ENCODE measurements at places on chromosomes 4 and X.

DNA sequence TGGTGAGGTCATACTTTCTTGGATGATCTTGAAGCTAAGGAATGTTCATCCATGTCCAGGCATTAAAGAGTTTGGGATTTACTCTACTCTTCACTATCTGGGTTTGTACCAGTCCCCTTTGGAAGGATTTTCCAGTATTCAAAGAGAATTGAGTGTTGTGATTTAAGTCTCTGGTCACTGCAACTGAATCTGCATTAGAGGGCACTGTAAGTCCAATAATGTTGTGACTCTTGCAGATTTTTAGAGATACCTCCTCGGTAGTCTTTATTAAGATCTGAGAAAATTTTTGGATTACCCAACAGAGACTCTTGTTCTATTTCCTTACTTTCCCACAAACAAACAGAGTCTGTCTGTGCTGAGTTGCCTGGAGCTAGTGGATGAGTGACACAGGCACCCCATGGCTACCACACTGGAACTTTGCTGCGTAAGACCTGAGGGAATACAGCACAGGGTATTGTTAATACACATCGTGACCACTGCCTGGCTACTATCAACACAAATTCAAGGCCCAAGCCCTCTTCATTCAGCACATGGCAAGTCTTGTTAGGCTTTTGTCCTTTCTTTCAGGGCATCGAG is 357.1 kb upstream of the KLHL4 start:
- DNase-seq = no peak

- DNase-seq = no peak
These were observed 28.7 kb downstream of the S100G start for GRCh38 chrX:16678689-16679088.

DNA sequence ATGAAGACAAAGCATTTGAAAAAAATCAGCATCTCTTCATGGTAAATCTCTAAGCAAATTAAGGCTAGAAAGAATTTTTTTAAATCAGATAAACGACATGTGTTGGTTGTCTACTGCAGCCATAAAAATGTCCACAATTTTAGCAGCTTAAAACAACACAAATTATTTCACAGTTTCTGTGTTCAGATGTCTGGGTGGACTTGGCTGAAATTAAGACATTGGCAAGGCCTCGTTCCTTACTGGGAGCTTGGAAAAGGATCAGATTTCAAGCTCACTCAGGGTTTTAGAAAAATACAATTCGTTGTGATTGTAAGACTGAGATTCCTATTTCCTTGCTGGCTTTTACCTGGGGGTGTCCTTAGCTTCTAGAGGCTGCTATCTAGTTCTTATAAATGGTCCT is 1470.6 kb downstream of the PCDH19 start:
- DNase-seq = no peak

- no peak for DNase-seq
These were observed 19.4 kb downstream of the SEPTIN11 start for GRCh38 chr4:76968937-76969336.

- DNase-seq = no peak
These were observed 1.3 kb upstream of the SLC25A5 start for GRCh38 chrX:119466970-119467369.

DNA sequence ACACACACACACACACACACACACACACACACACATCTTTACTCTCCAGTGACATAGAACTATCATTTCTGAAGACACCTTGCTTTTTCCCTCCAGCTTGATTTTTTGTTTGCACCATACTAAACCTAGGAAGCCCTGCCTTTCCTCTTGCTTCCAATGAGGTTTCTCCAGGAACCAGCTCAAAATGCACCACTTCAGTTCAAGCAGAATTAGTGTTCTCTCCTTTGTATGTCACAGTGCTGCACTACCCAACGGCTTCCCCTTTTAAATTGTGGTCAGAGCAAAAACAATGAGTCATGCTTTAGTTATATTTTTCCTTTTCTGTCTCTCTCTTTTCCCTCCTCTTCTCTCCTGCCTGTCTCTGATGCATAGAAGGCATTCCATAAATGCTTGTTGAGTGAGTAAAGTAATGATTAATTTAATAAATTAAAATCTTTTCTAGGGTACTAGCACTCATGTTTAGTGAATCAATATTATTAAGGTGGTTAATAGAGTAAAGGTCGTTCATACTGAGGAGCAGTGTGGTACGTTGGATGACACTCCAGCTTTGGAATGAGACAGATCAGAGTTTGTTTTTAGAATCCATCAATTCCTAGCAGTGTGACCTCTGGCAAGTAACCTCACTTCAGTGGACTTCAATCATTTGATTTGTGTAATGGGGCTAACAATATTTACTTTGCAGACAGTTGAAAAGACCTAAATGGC is 5.9 kb downstream of the RTL3 start:
- DNase-seq = no peak

GRCh38 chr4:7358100-7358735 is 76.5 kb downstream of the PSAPL1 start:
- no peak for DNase-seq

GRCh38 chr4:109211671-109212070 is 90.8 kb downstream of the COL25A1 start:
- no peak for DNase-seq

GRCh38 chr4:134028421-134028820 is 173.2 kb downstream of the PABPC4L start:
- DNase-seq = no peak

GRCh38 chr4:130424211-130424610 is 1328.3 kb downstream of the C4orf33 start:
- DNase-seq = no peak

GRCh38 chrX:56066016-56066415 is 166.1 kb upstream of the KLF8 start:
- DNase-seq = no peak

DNA sequence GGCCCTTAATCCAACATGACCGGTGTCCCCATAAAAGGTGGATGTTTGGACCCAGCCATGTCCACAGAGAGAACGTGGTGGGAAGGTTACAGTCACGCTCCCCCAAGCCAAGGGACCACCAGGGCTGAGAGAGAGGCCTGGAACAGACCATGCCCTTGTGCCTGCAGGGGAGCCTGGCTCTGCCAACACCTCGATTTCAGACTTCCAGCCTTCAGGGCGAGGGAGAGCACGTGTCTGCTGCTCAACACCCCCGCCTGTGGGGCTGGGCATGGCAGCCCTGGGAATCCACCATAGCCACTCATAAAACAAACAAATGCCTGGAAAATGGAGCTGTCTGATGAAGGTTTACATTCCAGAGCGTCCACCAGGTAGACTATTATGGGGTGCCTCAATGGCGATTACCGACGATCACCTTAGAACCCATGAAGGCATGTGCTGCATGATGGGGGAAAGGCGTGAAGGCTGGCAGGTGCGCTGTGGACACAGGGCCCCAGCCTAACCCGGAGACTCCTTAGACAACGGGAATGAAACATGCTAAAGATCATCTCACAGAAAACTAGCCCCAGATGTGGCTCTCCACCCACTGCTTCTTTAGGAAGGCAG is 42.3 kb upstream of the HMX1 start:
- no peak for DNase-seq

GRCh38 chrX:140475025-140475424 is 29.8 kb downstream of the SOX3 start:
- no peak for DNase-seq

GRCh38 chr4:113462286-113462685 is 299.3 kb downstream of the CAMK2D start:
- DNase-seq = no peak

GRCh38 chrX:51759055-51759839 is 16.0 kb downstream of the GSPT2 start:
- DNase-seq = no peak

DNA sequence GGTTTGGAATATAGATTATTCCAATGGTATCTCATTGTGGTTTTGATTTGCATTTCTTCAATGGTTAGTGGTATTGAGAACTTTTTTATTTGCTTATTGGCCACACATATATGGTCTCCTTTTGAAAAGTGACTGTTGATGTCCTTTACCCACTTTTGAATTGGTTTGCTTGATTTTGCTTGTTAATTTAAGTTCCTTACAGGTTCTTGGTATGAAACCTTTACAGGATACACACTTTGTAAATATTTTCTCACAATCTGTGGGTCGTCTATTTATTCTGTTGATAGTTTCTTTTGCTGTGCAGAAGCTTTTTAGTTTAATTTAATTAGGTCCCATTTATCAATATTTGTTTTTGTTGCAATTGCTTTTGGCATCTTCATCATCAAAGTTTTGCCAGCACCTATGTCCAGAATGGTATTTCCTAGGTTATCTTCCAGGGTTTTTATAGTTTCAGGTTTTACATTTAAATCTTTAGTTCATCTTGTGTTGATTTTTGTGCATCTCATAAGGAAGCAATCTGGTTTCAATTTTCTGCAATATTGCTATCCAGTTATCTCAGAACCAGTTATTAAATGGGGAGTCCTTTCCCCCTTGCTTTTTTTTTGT is 475.7 kb upstream of the PABPC4L start:
- DNase-seq = no peak

DNA sequence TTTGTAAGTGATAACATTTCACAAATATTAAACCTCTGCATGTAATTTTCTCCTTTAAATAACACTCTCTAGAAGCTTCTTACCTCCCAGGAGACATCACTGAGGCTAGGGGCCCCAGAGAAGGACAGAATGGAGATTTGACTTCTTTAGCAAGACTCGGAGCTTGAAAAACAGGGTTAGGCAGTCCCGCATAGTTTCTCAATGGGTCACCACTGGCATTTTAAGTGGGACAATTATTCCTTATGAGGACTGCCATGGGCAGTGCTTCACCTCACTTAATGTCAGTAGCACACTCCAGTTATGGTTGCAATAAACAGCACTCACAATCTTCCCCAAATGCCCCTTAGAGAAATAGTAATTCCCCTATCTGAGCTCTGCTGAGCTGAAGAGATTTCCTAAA is 66.7 kb upstream of the NOCT start:
- DNase-seq = no peak

- no peak for DNase-seq
These were observed 360.0 kb downstream of the GALNTL6 start for GRCh38 chr4:172173206-172173605.

DNA sequence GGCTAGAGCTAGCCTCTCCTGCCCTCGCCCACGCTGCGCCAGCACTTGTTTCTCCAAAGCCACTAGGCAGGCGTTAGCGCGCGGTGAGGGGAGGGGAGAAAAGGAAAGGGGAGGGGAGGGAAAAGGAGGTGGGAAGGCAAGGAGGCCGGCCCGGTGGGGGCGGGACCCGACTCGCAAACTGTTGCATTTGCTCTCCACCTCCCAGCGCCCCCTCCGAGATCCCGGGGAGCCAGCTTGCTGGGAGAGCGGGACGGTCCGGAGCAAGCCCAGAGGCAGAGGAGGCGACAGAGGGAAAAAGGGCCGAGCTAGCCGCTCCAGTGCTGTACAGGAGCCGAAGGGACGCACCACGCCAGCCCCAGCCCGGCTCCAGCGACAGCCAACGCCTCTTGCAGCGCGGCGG is at the start of gene AR:
Gene AR (plus strand): TSS at position 204 of the 400 bp plus-strand sequence. CDS start 1,126 bp downstream, outside the sequence.
- no peak for DNase-seq

- no peak for DNase-seq
These were observed 762.0 kb downstream of the GRID2 start for GRCh38 chr4:93065790-93066189.

DNA sequence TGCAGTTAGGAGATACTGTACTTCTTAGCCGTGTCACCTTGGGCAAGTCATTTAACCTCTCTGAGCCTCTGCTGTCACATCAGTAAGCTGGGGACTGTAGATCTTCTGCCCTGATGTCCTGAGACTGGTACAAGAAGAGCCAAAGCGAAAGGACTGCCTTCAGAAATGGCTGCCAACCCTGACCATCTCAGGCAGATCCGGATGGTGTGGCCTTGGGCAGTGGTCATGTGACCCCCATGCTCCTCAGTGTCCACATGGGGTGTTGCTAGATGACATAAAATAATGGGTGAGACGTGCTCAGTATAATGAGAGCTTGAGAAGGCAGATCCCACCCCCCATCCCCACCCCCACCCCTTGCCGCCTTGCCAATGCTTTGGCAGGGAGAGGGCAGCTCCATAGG is 60.4 kb upstream of the MTM1 start:
- DNase-seq = no peak

DNA sequence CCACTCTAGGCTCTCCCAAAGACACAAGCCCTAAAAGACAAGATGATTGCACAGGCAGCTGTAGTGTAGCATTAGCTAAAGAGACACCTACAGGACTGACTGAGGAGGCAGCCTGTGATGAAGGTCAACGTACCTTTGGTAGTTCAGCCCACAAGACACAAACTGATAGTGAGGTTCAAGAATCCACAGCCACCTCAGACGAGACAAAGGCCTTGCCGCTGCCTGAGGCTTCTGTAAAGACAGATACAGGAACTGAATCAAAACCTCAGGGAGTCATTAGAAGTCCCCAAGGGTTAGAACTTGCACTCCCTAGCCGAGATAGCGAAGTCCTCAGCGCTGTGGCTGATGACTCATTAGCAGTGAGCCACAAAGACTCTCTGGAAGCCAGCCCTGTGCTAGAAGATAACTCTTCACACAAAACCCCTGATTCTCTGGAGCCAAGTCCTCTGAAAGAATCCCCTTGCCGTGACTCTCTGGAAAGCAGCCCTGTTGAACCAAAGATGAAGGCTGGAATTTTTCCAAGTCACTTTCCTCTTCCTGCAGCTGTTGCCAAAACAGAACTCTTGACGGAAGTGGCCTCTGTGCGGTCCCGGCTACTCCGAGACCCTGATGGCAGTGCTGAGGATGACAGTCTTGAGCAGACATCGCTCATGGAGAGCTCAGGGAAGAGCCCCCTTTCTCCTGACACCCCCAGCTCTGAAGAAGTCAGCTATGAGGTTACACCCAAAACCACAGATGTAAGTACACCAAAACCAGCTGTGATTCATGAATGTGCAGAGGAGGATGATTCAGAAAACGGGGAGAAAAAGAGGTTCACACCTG is 306.3 kb downstream of the ANK2 start:
- peak; percentile 74 for DNase-seq

GRCh38 chr4:38281371-38282071 is 321.3 kb downstream of the PTTG2 start:
- no peak for DNase-seq

DNA sequence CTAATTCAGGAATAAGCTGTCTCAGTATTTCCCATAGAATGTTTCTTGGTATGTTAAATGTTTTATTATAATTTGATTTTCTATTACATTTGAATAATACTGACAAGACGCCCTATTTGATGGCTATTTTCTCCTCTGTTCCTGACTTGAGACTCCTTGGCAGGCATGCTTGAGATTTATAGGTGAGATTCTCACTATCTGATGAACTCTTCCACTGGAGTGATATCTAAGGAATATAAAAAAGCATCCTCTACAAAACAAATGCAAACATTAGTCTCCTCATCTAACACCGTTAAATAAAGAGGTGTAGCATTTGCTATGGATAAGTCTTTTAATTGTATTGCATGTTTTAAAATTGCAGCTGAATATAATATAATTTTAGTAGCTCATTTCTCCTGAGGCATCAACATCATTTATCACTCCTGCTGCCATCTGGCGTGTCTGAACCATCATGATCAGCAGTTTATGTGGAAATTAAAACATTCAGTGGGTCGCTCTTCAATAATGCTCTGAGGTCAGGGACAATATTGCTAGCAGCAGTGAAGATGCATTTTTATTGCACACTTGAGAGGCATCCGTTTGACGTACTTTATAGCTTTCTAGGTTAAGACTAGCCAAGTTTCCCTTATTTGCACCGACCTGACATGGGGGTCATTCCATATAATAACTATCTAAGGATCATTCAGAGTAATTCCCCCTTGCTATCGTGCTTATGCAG is 210.4 kb upstream of the GALNTL6 start:
- DNase-seq = no peak

Measured in stimulated activated CD4-positive, alpha-beta T cell treated with anti-CD3 and anti-CD28 coated beads, Interleukin-15, amount 100 ng/mL, for 48 hours (primary cell).